ENCODE measurements at places on chromosomes 3 and 15.

GRCh38 chr3:40655551-40655950, 130.8 kb downstream of the ZNF621 start:
- no peak for DNase-seq

GRCh38 chr3:183699238-183699947, 1.8 kb downstream of the YEATS2 start:
- DNase-seq: no peak

- DNase-seq: peak; percentile 22
Measured at GRCh38 chr3:131794766-131795388, 239.9 kb downstream of the CPNE4 start.

- no peak for DNase-seq
Measured at GRCh38 chr3:62376906-62377877, 3.8 kb upstream of the FEZF2 start.

- no peak for DNase-seq
Measured at GRCh38 chr3:113507501-113508067, 7.4 kb downstream of the SPICE1 start.

- no peak for DNase-seq
Measured at GRCh38 chr3:86794361-86795065, 196.4 kb downstream of the VGLL3 start.

GRCh38 chr3:23115171-23115877, 87.8 kb upstream of the UBE2E2 start:
- DNase-seq: no peak

- no peak for DNase-seq
Measured at GRCh38 chr3:111302063-111302462, 230.4 kb downstream of the NECTIN3 start.

- DNase-seq: no peak
Measured at GRCh38 chr3:5348229-5348902, 160.9 kb downstream of the EDEM1 start.

DNA sequence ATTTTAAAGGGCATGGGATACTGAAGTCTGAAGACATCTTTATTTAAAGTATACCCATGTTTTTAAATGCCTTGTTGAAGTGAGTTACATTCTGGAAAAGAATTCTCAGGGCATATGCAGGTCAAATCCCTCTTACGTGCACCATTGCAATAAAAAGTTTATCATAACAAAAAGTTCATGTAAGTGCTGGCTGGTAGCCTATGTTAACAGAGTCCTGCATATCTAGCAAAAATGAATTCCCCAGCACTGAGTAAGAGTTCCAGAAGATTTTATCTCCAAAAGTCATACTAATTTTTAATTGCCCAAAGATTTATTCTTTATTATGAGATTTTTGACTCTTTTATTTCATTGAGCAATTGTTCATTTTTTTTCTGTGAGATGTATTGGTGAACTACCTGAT, 104.7 kb upstream of the ROBO1 start:
- DNase-seq: no peak

- no peak for DNase-seq
Measured at GRCh38 chr3:57298041-57298440, 5.6 kb upstream of the ASB14 start.

- DNase-seq: no peak
Measured at GRCh38 chr3:175338775-175339535, 479.8 kb downstream of the NAALADL2 start.

DNA sequence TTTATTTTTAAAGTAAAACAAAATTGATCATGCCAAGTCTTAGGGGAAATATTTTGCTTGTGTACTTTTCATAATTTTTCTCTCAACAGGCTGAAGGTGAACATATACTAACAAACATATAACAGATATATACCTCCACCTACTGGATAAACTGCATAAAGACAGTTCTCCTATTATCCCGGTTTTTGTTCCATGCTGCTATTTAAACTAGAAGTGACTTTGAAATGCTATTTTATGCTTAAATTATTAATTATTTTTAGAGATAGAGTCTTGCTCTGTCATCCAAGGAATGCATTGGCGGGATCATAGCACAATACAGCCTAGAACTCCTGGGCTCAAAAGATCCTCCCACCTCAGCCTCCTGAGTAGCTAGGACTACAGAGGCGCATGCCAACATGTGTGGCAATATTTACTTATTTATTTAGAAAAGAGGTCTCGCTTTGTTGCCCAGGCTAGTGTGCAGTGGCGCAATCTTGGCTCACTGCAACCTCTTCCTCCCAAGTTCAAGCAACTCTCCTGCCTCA, 49.8 kb downstream of the ST3GAL6 start:
- DNase-seq: peak; percentile 58

GRCh38 chr3:4986175-4986781, 7.0 kb downstream of the BHLHE40 start:
- no peak for DNase-seq

DNA sequence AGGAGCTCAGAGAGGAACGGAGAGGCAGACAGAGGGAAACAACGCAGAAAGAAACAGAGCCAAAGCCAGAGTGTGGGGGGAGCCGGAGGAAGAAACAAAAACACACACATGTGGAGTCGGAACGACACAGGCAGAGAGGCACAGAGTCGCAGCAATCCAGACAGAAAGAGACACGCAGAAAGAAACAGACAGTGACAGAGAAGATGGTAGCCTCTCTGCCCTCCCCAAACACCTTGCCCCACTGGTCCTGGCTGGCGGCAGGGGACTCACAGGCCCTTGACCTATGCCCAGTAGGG, 1.7 kb downstream of the NCKIPSD start:
- DNase-seq: no peak

- DNase-seq: no peak
Measured at GRCh38 chr3:14876921-14877333, 58.2 kb downstream of the FGD5 start.

DNA sequence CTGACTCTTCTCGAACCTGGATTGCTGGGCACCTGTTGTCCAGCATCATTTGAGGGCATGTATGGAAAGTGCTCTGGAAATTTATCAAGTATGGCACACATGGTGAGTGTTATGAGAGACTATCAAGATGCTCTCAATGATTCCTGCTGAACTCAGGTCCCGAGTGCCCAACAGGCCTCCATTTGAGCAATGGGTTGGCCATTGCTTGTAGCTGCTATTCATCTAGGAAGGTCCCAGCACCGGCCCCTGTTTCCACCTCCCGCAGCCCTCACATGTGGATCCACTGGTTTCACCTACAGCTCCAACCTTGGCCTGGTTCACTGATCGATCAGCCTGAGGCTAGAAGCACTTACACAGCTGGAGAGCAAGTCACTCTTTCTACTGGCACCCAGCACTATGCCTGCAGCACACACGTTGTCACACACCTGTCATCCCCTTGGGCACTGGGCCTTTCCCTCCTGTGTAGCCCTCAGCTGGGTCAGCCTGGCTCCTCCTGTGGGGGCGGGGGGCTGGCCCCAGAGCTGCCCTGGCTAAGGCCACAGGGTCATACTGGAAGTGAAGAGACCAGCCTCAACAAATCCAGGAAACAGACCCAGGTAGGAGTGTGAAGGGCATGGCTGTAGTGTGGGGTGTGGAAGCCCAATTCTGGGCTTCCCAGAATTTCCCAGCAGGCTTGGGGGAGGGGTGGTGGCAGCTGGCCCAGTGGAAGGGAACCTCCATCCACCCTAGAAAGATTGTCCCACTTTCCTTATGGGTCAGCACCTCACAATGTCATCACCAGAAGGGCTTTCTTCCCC, 41.7 kb upstream of the SMAD3 start:
- no peak for DNase-seq

DNA sequence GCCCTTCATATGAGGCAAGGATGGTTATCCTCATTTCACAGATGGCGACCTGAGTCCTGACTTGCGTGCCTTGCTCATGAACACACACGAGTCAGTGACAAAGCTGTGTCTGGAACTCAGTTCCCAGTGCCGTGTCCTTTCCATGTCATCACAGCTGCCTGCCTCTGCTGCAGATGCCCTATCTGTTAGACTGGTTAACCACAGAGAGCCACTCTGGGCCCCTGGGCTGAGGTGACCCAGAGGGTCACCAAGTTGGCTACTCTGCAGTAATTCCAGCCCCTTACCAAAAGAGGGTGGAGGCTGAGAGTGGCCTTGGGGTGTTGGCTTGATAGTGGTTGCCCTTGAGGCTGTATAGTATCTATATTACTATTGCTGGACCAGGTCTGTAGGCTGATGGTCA, 41.0 kb downstream of the RAB11A start:
- no peak for DNase-seq

DNA sequence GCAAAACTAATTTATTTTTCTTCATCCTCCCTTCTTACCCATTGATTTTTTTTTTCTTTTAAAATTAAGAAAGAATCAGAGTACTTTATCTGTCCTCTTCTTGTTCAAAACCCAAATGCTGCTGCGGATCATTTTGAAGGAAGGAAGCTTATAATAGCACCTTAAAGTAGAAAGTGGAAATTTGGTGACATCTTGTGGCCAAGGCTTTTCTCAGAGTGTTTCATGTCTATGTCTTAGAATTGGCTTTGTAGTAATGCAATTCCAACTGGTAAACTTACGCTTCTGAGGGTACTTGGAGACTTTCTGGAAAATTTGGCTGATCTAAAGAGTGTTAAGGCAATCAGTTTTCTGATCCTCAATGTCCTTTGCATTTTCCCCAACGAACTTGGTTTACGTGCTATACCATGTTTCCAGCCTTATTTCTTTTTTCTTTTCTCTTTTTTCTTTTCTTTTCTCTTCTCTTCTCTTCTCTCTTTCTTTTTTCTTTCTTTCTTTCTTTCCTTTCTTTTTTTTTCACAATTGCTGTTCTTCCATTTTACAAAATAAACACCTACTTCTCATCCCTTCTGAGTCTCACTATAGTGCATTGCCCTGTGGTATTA, 30.7 kb downstream of the C3orf38 start:
- no peak for DNase-seq

DNA sequence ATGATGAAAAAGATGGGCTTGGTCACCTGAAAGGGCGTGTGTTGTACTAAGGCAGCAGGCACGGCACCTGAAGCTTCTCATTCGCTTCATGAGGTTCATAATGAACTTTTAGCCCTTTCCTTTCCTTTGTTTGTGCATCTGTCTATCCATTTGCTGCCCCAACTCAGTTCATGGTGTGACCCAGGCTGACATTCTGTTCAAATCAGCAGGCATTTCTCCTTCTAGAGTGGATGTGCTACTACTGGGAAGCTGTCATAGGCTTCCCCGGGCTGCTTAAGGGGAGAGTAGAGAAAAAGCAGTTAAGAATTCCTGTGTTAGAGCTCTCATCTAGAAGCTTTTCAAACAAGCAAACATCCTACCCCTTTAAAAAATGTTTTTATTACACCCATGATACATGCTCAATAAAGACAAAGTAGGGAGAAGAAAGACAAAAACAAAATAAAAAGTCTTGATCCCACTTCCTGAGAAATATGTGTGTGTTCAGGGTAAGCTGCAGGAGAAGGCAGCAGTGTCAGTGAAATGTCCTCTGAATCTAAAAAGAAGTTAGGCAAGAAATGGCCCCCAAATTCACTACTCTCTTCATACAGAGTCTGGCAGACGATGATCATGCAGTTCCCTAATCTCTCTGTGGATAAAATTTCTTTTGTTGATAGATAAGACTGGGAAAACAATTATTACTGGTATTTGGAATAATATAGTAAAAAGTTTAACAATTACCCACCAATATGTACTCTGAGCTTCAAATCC, 136.9 kb upstream of the PFN2 start:
- no peak for DNase-seq

DNA sequence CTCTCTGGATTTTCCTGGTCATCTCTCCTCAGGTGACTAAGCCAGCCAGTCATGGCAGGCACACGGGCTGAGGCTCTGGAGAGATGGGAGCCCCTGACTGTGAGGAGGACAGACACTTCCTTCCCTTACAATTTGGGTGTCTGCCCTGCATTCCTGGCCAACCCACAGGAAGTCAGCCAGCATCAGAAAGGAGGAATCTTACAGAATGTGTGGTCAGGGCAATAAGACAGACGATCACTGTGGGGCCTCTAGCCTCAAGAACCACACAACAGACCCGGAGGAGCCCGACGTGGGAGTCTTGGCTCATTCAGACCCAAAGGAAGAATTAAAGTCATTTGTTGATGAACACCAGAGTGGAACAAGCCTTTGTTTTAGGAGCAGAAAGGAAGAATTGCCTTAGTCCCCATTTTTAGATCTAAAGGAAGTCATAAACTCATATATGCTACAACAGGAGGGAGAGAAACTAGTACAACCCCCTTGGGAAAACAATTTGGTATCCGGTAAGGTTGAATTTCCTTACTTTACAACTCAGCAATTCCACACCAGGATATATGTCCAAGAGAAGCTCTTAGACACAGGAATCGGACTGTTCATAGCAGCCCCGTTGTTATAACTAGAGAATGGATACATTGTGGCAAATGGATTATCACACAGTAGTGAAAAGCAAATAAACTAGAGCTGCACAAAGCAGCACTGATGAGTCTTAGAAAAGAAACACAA, 62.2 kb downstream of the ABTB1 start:
- no peak for DNase-seq

GRCh38 chr15:46222826-46223225, 588.0 kb downstream of the SQOR start:
- no peak for DNase-seq

DNA sequence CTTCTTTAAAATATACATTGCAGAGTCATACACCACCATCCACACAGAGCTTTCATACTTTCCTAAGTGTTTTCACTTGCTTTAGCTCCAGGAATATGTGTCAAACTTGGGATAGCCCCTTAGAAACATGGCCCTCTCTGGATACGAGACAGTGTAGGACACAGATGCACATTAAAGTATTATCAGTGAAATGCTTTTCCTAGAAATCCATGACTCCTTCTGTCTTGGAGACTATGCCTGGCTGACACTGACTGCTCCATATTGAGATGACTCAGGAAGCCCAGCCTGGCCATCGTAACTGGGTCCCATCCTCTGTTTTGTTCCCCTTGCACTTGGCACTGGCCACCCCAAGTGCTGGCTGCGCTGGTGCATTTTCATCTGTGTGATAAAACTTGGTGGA, 204.8 kb downstream of the PDZRN3 start:
- no peak for DNase-seq

GRCh38 chr3:65130782-65131181, 443.0 kb upstream of the ADAMTS9 start:
- no peak for DNase-seq

DNA sequence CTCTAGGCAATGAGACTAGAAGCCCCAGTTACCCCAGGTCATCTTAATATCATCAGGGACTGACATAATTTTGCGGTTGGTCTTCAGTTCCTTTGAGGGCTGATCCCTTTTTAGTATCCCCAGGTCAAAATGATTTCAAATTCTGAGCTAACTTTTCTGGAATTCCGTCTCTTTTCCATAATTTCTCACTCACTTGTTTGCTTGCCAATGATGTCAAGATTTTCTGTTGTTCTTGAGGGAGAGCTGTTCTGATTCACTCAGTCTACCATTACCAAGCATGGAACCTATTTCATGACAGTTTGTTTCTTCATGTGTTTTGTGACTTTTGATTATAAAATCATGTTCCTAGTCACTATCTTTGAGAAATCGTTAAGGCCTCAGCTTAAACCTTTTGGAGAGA, 190.5 kb upstream of the LYSMD4 start:
- DNase-seq: no peak
